ENCODE measurements at places on chromosomes 5 and 9.

- DNase-seq = no peak
Observed at GRCh38 chr5:1479581-1480188, 34.4 kb upstream of the SLC6A3 start.

DNA sequence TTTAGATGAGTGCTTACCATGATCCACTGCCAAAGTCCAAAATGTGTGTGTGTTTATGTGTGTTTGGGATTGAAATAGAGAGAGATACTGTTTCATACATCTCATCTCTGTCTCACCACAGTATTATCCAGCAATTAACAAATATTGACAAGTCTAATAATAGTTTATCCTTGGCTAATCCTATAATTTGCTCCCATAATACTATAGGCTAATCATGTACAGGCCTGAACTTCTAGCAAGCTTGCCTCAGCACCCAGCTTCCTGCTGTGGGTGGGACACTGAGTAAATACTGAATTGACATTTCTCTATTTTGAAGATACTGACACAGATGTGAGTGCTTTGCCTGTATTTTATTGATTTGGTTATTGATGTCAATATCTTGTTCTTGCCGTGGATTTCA lies 35.3 kb upstream of the KCNV2 start:
- DNase-seq = no peak

- DNase-seq = no peak
Observed at GRCh38 chr9:79195879-79196278, 375.9 kb upstream of the TLE4 start.

DNA sequence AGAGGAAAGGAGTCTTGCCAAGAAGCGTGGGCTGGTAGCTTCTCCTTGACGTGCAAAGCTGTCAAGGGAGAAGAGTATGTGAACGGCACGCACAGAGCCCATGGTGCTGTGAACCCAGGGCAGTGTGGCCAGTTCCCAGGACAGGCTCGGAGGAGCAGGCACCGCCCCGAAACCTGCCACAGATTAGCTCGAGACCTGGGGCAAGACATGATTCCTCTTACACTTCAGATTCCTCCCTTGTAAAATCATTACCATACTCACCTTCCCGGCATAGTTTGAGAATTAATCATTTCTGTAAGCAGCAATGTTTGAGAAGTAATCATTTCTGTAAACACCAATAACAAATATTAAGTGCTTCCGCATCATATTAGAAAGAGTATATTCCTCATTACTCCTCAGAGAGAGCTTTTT lies 19.9 kb downstream of the GOLM1 start:
- DNase-seq = no peak

GRCh38 chr5:15105799-15106393 lies 234.3 kb upstream of the ANKH start:
- peak; percentile 14 for DNase-seq

DNA sequence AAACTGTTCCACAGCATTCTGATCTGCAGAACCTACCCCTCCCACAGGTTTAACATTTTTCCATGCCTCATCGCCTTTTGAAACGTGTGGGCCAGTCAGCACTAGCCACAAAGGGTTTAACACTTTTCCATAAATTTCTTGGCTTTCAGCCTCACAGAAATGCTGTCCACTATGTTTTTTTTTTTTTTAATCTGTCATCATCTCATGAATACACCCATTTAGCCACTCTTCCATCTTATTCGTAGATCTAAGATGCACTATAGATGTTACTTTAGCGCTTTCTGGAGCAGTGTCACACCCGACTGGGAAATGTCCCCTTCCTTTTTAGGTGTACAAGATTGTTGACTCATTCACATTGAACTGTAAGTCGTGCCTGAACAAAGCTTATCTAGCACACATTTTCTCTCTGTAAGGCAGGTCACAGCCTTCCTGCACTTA lies 62.3 kb downstream of the GCNT1 start:
- DNase-seq = no peak

DNA sequence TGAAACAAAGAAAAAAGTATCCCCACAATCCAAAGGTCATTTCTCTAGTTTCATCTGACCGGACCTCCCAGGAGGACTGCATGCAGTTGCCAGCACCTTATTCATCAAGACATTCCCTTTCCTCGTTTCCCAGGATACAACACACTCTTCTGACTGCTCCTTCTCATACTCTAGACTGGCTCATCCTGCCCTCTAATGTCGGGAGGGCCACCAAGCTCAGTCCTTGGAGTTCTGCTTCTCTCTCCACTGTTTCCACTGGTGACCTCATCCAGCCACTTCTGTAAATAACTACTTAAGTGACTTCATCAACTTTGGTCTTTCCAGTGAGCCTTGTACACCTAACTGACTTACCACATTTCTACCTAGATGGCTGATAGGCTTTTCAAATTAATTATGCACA lies 179.1 kb downstream of the EPB41L4A start:
- no peak for DNase-seq

GRCh38 chr5:62259699-62260250 lies 46.2 kb upstream of the KIF2A start:
- no peak for DNase-seq

- no peak for DNase-seq
Observed at GRCh38 chr9:34991607-34992375, 2.2 kb downstream of the DNAJB5 start.

DNA sequence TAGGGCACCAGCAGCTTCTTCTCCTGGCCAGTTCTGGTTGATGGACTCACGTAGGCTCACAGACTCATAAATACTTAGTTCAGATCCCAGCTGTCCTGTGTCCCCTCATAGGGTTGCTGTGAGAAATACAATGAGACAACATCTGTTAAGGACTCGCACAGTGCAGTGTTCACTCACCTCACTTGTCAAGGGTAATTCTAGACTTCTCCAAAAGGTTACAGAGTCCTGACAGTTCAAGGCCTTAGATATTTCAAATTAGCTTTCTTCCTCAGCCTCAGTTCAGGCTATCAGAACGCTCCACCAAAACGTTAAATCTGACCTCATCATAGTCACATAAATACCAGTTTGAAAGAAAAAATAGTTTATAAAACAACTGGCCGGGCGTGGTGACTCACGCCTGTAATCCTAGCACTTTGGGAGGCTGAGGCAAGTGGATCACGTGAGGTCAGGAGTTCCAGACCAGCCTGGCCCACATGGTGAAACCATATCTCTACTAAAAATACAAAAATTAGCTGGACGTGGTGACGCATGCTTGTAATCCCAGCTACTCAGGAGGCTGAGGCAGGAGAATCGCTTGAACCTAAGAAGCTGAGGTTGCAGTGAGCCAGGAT lies 106.3 kb downstream of the UGCG start:
- DNase-seq = no peak

DNA sequence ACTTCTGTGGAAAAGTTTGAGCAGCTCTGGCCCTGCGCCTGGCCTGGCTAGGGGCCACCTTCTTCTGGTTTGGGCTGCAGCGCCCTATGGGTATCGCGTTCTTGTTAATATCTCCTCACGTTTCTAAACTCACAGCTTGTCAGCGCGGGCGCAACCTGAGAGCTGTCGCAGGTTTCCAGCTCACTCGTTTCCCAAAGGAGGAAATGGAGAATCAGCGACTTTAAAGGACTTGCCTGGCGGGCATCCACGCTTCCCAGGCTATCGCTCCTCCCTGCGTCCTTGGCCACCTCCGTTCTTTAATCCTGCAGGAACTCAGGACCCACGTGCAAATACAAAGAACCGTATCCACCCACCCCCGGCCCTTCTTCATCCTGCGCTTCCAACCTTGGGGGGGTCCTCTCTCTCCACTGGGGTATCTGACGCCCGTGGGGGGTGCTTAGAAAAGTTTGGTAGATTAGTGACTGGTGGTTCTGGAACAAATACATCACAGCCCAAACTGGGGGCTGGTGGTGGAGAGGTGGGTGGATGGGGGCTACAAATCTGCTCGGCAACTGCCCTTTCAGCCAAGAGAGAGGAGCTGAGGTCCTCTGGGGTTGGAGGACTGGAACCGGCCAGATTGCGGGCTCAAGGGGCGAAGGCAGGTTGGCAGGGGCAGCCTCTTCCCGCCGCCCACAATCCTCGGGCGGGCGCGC lies 578 bp upstream of the PSAT1 start:
- no peak for DNase-seq

DNA sequence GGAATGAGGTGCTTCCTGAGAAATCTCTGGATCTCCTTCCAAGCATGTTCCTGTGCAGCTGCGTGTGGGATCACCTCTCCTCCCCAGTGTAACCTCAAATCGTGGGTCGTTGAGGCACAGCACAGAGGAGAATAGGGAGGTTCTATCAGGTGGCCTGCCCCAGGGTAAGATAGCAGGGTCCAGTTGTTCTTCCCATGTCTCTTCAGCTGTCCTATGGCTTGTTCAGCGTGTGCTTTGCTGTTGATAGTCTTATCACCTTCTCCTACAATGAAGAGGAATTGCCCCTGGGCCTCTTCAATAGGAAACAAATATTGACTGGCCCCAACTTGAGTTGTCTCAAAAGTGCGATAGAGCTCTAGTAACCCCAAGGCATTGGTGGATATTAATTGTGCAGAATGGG lies 22.4 kb downstream of the BAAT start:
- no peak for DNase-seq

- no peak for DNase-seq
Observed at GRCh38 chr5:136006761-136007251, 22.0 kb upstream of the TGFBI start.

DNA sequence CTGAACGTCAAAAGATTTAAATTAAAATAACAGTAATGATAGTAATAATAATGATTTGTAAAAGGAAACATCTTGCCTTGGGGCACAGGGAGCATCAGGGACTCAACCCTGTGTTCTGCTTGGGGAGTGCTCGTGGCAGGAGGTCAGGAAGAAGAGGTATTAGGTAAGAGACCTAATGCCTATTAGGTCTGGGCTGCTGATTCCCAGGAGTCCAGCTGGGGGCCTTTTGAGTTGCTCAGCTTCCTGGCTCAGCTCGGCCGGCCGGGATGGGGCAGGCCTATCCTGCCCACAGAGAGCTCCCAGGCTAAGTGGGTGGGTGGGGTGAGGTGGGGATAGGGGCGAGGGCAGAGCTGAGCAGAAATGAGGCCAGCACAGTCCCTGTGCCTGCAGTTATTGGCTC lies 17.5 kb downstream of the LMX1B start:
- no peak for DNase-seq

GRCh38 chr5:124460642-124461041 lies 285.8 kb downstream of the ZNF608 start:
- DNase-seq = no peak

GRCh38 chr5:135313946-135314345 lies 85.1 kb downstream of the MACROH2A1 start:
- no peak for DNase-seq

DNA sequence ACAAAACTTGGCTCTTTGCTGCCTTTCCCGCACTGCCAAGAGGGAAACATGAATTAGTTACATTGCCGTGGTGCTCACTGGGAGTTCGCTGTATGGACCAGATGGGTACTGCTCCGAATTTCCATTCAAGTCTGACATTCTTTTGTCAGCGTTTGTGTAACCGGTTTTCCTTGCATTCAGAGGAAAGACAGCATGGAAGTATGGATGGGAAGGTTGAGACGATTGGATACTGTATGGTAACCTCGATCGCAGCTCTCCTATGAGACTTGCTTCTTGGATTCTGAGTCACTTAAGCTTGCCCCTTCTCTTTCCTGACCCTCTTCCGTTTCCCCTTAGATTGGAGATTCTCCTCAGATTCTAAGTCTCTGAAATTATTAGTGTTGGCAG lies 625 bp upstream of the UBLCP1 start:
- DNase-seq = no peak

DNA sequence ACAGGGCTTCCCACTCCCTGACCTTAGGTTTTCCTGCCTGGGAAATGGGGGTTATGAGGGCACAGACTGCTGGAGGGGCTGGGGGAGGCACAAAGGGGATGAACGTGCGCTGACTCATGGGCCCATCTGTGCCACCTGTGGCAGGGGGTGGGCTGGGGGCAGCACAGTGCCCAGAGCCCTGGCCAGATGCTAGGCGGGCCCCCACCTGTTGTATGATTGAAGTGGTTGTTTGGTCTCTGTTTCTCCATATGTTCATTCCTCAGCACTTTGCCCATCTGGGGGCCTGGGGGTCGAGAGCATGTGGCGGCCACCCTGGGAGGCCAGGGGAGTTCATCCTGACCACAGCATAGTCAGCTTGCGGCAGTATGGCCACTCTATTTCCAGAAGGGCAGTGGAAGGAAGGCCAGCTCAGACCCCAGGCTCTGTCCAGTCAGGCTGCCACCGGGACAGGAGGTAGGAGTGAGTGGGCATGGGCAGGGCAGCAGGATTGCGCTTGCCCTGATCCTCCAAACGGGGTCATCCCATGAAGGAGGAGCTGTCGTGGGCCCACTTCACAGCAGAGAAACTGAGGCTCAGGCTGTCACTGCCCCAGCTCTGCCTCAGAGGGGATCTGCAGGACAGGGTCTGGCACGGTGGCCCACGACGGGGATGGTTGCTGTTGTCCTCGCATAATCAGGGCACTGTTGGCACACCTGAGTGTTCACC lies 841 bp upstream of the NINJ1 start:
- DNase-seq = no peak

GRCh38 chr9:102569436-102569835 lies 425.7 kb upstream of the CYLC2 start:
- DNase-seq = no peak

- no peak for DNase-seq
Observed at GRCh38 chr9:124066783-124067577, 55.4 kb downstream of the LHX2 start.

GRCh38 chr5:2124434-2125170 lies 241.9 kb upstream of the IRX4 start:
- no peak for DNase-seq

DNA sequence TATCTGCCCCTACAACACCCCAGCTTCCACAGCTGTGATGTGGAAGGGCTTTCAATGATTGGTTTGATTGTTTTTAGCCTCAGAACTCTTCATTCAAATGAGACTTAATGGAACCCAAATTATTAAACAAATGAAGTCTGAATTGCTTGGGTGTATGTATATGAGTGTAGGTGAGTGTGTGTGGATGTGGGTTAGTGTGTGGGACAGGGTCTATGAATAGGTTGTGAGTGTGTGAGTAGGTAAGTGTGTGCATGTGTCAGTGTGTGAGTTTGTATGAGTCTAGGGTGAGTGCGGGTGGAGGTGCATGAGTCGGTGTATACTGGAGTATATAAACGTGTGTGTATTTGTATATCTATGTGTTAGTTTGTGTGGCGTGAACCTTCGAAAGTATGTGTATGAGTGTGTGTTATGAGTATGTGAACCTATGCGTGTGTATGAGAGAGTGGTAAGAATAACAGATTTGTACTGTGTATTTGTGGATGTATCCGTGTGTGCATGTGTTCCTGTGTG lies 26.9 kb downstream of the COL15A1 start:
- no peak for DNase-seq

GRCh38 chr9:119284118-119284517 lies 85.1 kb downstream of the BRINP1 start:
- no peak for DNase-seq

- no peak for DNase-seq
Observed at GRCh38 chr5:173538018-173538417, 78.4 kb downstream of the BOD1 start.

DNA sequence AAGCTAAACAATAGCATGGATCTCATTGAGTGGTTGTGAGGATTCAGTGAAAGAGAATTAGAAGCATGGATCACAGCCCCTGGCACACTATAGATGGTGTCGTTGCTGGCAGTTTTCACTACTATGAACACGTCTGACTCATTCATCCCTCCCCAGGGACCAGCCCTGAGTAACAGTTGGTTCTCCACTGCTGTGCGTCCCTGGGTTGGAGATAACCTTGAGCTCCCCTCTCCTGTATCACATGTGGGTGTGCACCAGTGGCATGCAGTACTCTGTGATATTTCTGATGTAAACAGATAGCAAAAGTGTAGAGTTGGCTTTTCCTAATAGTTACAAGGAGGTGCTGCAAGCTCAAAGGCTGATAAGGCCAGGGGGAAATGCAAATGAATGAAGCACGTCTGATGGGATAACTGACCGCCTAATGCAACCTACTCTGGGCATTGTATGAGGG lies 8.8 kb upstream of the LCP2 start:
- DNase-seq = peak; percentile 25

- no peak for DNase-seq
Observed at GRCh38 chr5:10663489-10664179, 97.4 kb downstream of the DAP start.

Measured in bone marrow (tissue), 2 donors.